ENCODE measurements at places on chromosomes 5 and 9.

- DNase-seq: no peak
These were observed 105.0 kb upstream of the TUT7 start for GRCh38 chr9:86459191-86459590.

GRCh38 chr9:88053856-88054501 lies 79.6 kb upstream of the CDK20 start:
- no peak for DNase-seq

GRCh38 chr9:34997379-34997781 lies 7.8 kb downstream of the DNAJB5 start:
- DNase-seq: no peak

DNA sequence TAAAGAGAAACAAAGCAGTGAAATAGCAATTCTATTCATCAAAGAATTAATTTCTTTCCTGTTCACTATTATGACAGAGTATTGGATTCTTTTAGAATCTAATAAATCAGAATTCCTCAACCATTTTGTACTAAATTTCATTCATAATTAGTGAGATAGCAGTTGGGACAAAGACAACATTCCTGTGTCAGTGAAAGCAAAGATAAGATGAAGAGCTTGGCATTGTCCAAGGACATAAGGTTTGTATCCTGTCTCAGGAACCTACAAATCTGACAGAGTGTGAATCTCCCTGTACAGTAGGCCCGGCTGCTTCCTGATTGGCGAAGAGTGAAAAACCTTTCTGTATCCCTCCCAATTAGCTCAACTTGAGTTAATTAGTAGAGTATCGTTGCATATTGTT lies 349.1 kb downstream of the ISL1 start:
- no peak for DNase-seq

DNA sequence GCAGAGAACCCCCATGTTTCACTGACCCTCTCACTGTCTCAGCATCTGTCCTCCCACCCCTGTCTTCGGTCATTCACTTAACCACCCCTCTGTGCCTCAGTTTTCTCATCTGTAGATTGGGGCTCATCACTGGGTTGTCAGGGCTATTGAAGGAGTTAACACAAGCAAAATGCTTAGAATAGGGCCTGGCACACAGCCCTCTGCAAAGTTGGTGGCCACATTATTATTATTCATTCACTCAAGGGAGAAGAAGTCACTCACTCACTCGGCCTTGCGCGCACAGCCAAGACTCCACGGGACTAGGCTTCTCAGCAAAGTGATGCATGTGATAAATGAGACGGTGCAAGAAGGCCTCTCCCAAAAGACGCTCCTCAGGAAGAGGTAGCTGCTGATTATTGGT lies 8.0 kb downstream of the PDGFRB start:
- no peak for DNase-seq

GRCh38 chr9:27192291-27192960 lies 83.4 kb downstream of the TEK start:
- DNase-seq: no peak

- DNase-seq: no peak
These were observed 107.9 kb downstream of the SPRY4 start for GRCh38 chr5:142216931-142217330.

Data from bronchial epithelial cell (primary cell).